ENCODE measurements at places on chromosomes 13 and 19.
A peak's percentile ranks its signal among the peaks of the same experiment; 100 is the strongest.

DNA sequence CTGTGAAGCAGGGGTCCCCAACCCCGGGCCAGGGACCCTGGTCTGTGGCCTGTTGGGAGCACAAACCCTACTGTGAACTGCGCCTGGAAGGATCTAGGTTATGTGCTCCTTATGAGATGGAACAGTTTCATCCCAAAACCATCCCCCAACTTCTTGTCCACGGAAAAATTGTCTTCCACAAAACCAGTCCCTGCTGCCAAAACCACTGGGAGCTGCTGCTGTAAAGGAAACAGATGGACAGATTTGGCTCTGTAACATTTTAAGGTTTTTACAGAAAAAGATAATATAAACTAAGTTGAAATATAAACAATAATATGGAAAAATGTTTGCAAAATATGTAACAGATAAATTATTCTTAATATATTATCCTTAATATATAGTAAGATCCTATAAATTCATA is 73.7 kb downstream of the COG6 start:
- DNase-seq, result no peak

- DNase-seq, result no peak
Observed at GRCh38 chr13:82002710-82003109, 1661.8 kb upstream of the SPRY2 start.

GRCh38 chr13:72545030-72545719 is 182.3 kb downstream of the MZT1 start:
- DNase-seq, result no peak

DNA sequence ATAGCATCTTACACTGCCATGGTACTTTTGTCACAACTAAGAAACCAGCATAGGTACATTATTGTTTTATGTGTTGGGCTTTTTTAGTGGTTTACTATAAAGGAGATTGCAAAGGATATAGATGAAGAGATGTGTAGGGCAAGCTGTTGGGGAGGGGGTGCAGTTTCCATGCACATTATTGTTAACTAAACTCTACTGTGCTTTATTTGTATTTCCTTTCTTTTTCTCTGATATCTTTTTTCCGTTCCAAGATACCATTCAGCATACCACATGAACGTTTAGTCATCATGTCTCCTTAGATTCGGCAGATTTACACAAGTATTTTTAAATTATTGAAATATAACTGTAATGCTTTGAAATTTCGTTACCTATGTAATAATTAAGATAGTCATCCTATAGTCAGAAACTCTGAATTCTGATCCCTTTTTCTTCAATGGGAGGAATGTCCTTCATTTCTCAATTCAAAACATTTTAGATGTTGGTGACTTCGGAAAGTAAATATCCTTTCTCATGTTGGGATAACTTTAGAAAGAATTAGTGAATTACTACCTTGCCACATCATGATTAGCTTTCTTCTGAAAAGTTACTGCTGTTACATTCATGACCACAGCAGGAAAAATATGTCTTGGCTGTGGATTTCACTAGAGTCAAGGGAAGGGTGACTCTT is 82.8 kb downstream of the FRY start:
- no peak for DNase-seq

- DNase-seq, result no peak
Observed at GRCh38 chr19:2150794-2151338, 500 bp downstream of the AP3D1 start.

DNA sequence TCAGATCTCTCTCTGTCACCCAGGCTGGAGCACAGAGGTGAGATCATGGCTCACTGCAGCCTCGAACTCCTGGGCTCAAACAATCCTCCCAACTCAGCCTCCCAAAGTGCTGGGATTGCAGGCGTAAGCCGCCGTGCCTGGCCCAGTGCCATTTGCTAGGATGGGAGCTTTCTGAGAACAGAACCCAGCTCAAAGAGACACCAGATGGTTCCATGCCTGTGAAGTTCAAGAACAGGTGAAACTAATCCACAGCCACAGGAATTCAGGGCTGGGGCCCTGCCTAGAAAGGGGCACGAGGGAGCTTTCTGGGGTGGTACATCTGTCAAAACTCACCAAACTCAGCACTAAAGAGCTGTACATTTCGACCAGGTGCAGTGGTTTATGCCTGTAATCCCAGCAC is 4.2 kb downstream of the SLC7A9 start:
- no peak for DNase-seq

DNA sequence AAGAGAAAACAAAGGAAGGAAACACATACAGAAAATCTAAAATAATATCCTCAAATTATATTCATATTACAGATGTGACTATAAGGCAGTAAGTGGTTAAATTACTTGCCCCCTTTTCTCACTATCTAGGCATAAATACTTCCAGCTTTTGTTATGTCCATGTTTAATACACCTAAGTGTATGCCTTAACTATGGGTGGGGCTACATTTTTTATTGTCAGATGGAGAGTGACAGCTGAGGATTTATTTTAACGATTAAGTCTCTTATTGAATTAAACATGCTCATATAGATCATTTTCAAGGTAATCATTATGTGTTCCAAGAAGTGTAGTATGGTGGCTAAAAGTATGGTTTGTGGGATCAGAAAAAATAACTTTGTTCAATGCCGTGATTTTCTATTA is 909.3 kb downstream of the GPC5 start:
- no peak for DNase-seq

DNA sequence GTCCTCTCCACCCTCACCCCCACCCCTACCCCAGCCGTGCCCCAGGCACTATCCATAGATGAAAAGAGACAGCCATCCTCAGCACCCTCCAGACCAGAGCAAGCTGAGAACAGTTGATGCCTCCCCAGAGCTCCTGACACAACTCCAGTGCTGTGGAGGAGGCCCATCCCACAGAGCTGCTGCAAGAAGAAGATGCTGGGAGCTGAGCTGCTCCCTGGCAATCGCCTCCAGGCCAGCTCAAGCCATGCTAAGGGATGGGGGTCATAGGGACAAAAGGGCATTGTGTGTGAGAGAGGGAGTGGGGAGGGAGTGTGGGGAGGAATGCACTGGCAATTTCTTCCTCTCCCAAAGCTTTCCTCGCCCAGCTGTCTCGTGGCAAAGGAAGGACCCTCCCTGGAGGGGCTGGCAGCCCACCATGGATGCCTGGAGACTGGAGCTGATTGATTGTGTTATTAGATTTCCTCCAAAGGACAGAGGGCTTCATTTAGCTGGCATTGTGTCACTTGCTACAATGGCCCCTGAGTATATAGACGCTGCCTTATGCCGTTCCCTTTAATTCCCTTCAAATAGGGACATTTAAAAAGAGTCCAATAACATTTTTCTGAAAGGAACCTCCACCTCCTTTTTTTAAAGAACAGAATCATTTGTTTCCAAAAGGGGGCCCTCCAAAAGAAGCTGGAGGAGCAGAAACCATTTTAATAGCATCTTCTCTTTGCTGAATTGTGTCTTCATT is 476.4 kb downstream of the FOXO1 start:
- no peak for DNase-seq

DNA sequence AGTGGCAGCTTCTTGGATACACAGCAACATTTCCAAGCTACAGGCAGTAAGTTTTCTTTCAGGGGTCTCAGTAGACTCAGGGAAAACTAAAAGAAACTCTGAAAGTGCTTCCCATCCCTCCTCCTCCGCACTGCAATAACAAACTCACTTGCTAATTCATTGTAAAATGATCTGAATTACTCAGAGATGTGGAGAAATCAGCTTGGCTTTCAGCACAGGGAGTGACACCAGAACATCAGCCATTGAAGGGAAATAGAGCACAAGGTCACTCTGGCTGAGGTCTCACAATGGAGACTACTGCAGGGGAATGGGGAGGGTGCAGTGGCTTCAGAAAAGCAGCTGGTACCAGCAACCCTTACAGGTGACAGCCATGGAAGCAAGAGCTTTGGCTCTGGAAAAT is 137.3 kb upstream of the SERP2 start:
- peak; percentile 45 for DNase-seq

- DNase-seq, result no peak
Observed at GRCh38 chr19:13417054-13417453, 89.2 kb downstream of the CACNA1A start.

- DNase-seq, result no peak
Observed at GRCh38 chr19:46042252-46042883, 1.6 kb upstream of the IGFL4 start.

- no peak for DNase-seq
Observed at GRCh38 chr13:27006519-27007161, 165.0 kb downstream of the USP12 start.

DNA sequence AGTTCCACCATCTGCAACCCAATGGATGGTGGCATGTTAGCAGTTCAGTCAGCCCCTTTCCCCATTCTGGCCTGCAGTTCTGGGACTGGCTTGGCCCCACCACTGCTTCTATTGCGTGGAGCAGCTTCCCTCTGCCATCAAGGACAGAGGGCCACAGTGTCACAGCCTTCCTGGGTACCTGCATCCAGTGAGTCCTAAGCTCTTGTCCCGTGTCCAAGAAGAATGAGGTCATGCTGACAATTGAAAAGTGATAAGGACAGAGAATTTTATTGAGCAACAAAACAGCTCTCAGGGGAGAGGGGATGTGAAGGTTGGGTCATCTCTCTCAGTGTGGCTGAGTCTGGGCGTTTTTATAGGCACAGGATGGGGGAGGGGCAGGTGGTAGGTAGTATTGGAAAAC is 33.5 kb upstream of the SIN3B start:
- DNase-seq, result no peak

DNA sequence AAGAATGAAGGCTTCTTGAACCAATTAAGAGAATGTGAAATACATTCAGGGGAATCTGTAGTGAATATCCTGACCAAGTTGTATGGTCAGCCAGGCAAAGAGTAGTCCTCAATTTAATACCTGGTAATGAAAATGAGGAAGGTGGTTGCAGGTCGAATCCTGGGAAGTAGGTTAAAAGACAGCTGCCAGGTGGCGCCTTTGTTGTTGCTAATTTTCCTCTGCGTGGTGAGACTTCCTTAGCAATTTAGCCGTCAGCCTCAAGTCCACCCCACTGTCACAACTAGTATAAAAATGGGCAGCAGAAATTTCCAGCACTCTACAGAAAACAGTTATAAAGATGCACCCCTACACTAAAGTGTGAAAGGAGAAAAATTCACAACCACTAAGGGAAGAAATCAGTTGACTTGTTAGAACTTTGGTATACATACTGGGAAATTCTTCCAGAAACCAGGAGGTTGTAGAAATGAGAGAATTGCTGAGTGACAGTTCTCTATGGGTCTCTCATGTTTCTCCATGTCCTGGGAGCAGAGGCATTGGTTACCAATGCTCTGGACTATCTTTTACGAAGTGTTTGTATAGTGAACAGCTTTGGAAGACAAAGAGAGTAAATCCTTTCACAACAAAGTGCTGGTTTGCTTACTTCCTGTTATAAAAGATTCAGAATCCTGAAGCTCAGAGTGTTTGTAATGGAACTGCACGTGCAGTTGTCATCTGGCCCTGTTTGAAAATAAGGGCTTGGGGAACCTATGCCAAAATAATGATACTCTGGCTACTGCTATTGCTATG is 235.9 kb downstream of the NHLRC3 start:
- no peak for DNase-seq

DNA sequence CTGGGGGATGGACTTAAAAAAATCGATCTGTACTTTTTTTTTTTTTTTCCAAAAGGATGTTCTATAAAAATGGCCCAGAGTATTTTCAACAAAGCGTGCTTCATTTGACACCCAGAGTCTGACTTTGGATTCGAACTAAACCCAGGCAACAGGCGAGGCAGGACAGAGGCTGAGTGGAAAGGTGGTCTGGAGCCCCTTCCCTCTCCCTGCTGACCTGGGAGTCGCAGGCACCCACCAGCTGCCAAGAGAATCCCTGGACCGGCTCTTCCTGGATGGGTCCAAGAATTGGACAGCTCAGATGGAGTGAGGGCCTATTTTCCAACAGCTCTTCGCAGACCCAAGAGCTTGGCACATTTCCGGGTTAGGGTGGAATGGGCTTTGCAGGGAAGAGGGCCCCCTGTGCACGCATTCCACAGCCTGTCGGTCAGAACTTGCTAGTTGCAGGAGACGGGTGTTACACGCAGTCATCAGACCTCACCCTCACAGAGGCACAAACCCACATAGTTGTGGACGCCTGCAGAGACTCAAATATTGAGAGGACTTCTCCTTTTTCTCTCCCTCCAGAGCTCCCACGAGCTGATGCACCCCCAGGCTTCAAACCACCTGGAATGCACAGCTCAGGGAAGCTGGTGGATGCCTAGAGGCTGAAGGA is 15.2 kb downstream of the KCTD15 start:
- no peak for DNase-seq

DNA sequence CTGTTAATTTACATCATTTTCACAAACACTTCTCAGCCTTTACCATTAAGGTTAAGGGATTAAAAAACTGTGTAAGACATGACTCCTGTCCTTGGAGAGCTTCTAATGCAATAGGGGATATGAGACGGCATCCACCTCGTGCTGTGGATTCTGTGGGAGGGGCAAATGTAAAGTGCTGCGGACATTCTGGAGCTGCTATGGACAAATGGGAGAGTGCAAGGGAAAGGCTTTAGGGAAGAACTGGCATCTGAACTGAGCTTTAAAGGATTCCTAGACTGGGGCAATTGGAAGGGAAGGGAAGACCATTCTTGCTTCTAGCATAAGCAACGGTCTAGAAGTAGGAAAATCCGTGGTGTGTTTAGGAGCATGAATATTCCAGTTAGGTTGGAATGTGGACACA is 31.4 kb downstream of the CDADC1 start:
- no peak for DNase-seq

- no peak for DNase-seq
Observed at GRCh38 chr13:29529754-29530153, 65.7 kb downstream of the SLC7A1 start.

Data from AG04450 (cell line).